Activated T-cell treated with anti-CD3 and anti-CD28 coated beads, Interleukin-2, amount 50 U/mL, for 4 hours (primary cell): ENCODE measurements at places on chromosomes 7 and 10. TPM values are rescaled to one million over a fixed set of nuclear protein-coding genes. Genes with fewer than 3 reads are reported as not detected.

DNA sequence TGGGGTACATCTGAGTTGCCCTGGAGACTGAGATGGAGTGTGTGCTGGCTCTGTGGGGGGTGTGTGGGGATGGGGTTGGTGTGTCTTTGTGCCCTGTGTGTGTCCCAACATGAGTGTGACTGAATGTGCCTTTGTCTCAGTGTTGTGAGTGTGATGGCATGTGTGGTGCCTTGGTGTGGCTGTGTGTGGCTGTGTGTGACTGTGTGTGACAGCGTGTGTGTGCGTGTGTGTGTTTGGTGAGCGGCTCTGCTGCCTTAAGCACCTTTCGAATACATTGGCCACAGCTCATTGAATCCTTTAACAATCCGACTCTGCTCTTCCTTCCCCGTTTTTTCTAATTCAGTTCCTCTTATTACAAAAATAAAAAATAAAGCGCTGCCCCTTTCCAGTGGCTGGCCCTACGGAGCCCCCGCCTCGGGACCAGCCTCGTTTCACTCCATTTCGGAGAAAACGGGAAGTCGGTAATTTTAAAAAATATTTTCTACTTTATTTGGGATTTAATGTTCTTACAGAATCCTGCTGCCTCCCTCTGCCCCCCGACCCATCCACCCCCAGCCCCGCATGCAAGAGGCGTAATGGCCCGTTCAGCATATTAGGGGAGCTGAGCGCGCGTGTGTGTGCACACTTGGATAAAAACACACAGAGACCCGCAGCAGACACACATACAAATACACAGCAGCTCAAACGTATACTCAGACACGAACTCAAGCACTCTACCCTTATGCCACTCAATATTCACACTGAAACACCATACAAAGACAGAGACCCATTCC is 35.5 kb downstream of the HIF1AN start:
- no peak for DNase-seq

- no peak for DNase-seq
These were observed 27.8 kb downstream of the CRHR2 start for GRCh38 chr7:30654296-30655090.

DNA sequence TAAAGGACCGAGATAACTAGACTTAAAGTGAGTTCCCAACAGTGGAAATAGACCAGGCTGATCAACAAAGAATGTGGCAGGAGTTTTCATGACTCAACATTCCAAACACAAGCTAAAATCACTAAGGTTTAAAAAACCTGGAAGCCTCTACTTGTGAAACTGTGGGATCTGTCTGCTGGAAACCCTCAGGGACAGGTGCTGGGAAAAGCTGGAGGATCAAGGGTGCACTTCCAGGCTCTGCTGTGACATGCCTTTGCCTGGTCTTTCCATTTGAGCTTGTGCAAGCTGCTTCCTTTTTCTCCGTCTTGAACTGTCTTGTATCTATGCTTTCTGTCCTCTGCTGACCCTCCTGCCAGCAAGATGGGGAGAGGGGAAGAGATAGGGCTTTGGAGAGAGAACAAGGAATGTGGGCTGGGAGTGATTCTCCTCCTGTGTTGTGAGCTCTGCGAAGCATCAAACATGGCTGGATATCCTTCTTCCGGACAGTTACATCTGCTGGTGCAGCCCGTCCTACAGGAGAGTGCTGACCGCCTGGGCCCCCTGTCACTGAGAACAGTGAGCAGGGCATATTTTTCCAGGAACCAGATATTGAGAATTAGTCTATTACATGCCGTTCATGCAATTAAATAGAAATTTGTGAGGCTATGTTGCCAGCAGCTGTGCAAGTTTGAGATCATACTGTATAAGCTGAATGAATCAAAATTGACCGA is 25.5 kb downstream of the ARHGAP22 start:
- DNase-seq = no peak

DNA sequence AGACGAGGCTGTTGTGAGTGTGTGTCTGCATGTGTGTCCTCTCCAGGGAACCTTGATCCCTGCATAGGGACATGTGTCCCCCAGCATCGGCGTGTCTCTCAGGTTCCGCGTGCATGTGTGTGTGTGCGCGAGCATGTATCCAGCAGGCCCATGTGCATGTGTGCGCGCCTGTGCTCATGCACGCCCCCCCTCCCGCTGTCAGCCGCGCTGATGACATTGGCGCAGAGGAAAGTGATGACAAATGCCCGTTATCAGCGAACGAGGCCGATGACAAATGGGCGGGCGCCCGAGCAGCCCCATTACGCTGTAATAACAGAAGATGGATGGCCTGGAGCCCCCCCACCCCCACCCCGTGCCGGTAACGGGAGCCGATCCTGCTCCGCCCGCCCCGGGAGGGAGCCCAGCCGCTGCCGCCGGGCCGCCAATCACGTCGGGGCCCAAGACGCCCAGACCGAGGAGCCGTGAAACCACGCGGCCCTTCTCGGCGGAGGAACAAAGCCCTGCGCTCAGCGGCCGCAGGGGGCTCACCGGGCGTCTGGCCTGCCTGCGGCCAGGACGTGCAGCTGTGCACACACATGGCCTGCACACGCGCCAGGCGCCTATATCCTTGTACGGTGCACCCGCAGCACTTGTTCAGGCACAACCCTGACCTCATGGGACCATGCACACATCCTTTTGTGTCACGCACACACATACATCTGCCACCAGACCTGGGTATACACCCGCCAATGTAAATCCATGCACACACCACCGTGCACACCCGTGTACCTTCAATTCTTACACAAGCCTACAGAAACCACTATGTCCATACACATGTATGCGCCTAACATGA is 21.5 kb downstream of the POLL start:
- DNase-seq = no peak

GRCh38 chr10:77592946-77593636 is 44.5 kb downstream of the KCNMA1 start:
- DNase-seq = no peak

GRCh38 chr10:78025685-78026364 is 3.5 kb downstream of the POLR3A start:
- no peak for DNase-seq

DNA sequence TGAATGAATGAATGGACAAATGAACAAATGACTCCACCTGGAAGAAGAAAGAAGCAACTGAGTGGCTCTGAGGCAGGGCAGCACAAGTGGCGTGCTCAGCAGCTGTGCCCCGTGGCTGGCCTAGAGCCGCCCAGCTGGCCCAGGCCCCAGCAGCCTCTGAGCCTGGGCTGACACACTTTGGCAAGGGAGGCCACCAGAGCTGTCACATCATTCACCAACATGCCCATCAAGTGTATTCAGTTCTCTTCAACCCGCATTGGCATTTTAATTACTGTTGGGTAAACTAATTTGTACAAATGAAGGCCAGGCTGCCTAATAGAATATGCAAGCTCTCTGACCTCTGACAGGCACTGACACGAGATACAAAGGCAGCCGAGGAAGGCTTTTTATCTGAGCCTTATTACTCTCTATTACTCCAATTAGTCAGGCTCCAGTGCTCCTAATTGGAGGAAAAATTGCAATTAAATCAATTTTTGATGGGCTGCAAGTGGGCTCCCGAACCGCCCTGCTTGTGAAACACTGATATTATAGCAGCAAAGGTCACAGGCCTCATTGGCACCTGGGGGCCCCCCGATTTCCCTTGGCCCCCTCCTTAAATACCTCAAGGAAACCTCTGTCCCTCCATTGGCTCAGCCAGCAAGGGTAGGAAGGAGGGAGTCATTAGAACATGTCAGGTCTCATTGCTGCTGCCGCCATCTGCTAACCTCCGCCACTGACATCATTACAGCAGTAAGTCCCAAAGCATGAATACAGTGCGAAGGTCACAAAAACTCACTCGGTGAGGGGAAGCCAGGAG is 41.9 kb downstream of the DPCD start:
- no peak for DNase-seq

DNA sequence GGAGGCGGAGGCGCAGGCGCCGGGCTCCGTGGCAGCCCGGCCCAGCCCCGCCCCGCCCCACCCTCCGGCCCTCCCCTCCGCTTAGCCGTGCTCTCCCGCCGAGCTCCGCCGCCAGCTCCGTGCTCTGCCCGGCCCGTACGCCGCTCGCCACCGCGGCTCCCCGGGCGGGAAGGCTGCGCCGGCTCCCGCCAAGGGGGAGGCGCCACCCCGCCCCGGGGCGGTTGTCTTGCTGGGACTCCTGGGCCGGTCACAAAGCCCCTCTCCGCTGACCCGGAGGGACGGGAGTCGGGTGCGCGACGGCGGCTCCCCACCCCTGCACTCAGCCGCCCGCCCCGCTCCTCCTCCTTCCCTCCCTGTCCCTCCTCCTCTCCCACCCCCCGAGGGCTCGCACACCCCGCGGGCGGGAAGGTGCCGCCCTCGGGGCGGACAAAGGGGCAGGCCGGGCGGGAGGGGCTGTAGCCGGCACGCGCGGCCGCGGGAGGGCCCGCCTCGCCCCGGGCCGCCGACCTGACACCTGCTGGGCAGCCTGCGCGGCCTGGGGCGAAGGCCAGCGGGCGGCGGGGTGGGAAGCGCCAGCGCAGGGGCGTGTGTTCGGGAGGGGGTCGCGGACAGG is 11.5 kb upstream of the SP8 start:
- no peak for DNase-seq

DNA sequence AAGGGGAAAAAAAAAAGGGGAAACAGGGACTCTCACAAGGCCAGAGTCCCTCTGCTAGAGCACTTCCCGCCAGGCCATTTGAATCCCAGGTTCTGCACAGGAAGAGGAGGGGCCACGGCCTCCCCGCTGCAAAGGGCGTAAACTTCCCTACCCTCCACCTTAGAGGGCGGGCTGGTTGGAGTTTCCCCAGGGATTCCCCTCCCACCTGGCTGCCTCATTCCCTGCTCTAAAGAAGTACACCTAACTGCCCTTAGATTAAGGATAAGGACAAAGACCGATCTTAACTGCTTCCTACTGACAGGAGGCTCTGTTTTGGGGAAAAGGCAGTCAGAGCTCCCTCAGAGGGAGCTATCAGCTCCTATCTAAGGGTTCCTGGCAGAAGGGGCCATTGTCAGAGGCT is 102.0 kb upstream of the ARMC3 start:
- DNase-seq = no peak

- no peak for DNase-seq
These were observed 193.9 kb downstream of the SDK1 start for GRCh38 chr7:3494947-3495346.

DNA sequence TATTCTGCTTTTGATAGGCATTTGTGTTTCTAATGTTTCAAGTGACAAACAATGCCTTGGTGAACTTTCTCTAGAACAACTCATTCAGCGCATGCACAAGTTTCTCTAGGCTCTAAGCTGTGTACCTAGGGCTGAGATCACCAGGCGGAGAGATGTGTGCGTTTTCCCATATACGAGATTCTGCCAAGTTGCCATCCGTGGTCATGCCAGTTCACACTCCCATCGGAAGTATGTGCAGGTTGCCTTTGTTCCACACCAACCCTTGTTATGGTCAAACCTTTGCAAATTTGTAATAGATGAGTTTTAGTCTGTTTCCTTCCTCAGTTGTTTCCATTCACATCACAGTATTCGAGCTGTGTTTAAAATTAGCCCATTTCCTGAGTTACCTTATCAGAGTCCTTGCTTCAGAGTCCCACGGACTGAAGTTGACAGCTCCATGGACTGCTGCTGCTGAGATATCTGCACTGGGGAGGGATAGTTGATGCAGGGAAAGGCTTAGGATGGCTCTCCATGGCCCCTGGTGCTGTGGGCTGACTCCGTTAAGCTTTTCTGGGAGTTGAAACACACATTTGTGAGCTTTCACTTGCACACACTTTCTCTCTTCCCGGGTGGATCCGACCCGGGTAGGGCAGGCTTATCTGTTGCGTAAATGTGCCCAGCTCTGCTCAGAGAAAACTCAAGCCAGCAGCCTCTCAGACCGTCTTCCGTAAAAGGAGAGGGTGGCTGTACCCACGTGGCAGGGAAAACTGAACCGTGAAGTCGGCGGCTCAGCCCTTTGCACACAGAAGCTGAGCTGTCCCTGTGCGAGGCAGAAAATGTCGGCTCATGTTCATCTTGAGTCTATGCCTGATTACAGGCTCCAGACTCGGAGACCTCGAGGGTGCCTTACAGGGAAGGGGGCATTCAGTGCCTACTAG is 49.4 kb downstream of the HK1 start:
- DNase-seq = peak; percentile 42

GRCh38 chr10:96632974-96633710 is 46.3 kb upstream of the TM9SF3 start:
- no peak for DNase-seq

DNA sequence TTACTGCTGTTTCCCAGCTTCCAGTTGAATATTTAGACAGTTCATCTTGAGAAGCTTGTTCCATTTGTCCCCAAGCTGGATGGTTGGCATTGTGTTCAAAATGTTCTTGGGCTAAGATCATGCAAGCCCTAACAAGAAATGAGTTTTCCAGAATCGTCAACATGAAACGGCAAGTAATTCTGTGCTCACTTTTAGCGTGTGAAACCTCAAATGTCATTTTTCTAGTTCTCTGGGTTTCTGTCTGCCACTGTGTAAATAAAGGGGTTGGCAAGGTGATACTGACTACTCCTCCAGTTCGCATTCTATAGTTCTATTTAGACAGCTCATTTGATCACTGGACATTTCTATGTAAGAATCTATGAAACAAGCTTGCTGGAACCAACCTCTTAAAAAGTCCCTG is 194.0 kb downstream of the AHR start:
- DNase-seq = no peak

DNA sequence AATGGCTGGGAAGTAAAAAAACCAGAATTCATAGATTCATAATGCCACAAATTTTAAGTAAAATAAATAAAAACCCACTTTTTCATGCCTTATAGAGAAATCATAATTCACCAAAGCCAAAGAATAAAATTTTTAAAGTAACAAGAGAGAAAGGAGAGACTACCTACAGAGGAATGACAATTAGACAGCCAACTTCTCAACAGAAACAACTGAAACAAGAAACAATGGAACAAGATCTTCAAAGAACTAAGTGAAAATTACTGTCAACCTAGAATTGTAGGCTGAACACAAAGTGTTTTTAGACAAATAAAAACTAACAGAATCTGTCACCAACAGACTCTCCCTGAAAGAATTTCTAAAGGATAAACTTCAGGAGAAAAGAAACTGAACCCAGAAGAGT is 15.6 kb upstream of the KCNMA1 start:
- no peak for DNase-seq

- no peak for DNase-seq
These were observed 22.1 kb upstream of the HSPB1 start for GRCh38 chr7:76280408-76280807.

DNA sequence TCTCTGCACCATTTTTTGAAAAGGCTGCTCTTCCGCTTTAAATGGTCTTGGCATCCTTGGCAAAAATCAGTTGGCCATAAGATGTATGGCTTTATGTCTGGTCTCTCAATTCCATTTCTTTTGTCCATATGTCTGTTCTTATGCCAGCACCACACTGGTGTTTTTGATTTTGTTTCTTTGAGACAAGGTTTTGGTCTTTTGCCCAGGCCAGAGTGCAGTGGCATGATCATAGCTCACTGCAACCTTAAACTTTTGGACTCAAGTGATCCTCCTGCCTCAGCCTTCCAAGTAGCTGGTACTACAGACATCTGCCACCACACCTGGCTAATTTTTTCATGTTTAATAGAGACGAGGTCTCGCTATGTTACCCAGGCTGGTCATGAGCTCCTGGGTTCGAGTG is 48.5 kb downstream of the ANLN start:
- no peak for DNase-seq

The FAM25C gene
- not detected for total RNA-seq

The CYP26C1 gene
- 0.13 TPM for total RNA-seq

The CTBP2 gene
- total RNA-seq = 1.3 TPM

The GTF2I gene
- total RNA-seq = 161 TPM

The RNF32 gene
- 0.43 TPM for total RNA-seq

The GFRA1 gene
- 0.08 TPM for total RNA-seq

The HOXA7 gene
- total RNA-seq = not detected

The C10orf67 gene
- total RNA-seq = 1.1 TPM

The ZPBP gene
- total RNA-seq = not detected

The FANK1 gene
- total RNA-seq = 0.66 TPM
